Upper lobe of right lung (tissue), 1 donor: ENCODE measurements at places on chromosomes 7 and 10. TPM values are rescaled to one million over a fixed set of nuclear protein-coding genes. Genes with fewer than 3 reads are reported as not detected.

DNA sequence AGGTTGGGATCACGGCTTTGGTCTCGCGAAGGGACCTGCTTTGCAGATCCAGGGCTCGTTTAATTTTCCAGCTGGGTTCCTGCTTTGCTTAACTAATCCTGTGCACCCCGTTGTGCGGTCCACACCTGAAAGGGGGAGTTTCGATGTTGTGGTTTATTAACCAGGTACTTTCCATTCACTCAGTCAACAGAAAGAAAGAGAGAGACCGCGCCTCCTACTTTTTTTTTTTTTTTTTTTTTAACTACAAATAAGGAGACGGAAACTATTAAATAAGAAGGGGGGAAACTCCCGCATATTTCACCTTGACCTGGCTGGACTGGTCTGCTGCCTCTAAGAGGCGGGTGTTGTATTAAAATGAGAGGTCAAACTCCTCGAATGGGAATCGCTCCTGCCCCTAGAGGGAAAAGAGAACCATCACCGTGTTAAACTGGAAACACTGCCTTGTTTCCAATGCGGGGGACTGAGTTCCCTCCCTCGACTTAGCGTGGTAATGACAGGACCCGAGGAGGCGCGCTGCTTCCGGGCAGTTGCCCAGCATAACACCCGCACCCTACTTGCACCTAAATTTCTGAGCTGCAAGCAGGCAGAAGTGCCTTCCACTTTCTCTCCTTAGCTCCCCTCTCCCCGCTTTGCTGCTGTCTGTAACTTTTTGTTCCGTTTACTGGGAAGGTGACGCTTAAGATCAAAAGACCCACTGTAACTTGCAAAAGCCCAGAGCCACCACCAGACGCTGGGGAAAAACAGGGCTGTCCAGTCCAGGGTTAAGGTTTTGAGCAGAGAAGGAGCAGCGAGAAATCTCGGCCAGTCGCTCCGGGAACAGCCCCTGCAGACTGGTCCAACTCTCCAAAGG is 1.1 kb upstream of the ITGB8 start:
- H3K27me3 ChIP-seq = peaks cover 16% of the 10 kb centered on the region
- no peaks in the 10 kb centered on the region for H3K4me1 ChIP-seq
- peak overlapping the region; percentile 82 for H3K27ac ChIP-seq
- H3K4me3 ChIP-seq = peak overlapping the region; percentile 64
- H3K36me3 ChIP-seq = no peaks in the 10 kb centered on the region
- DNase-seq = peak; percentile 74

DNA sequence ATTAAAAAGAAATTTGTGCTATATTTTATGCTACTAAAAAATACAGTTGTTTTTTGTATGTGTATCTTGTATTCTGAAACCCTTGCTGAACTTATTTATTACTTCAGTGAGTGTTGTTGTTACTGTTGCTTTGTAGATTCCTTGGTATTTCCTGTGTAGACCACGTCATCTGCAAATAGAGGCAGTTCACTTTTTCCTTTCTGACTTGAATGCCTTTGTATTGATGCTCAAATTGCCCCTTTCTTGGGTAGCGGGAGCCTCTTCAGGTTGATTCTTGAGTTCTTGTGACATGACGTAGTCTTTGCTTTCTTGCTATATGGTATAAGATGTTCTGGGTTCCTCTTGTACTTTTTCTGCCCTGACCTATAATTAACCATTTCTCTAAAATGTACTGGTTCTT is 504.1 kb downstream of the SDK1 start:
- H3K4me3 ChIP-seq = no peak overlapping the region
- DNase-seq = no peak
- no peak overlapping the region for H3K27ac ChIP-seq
- H3K27me3 ChIP-seq = no peaks in the 10 kb centered on the region
- H3K4me1 ChIP-seq = no peaks in the 10 kb centered on the region

DNA sequence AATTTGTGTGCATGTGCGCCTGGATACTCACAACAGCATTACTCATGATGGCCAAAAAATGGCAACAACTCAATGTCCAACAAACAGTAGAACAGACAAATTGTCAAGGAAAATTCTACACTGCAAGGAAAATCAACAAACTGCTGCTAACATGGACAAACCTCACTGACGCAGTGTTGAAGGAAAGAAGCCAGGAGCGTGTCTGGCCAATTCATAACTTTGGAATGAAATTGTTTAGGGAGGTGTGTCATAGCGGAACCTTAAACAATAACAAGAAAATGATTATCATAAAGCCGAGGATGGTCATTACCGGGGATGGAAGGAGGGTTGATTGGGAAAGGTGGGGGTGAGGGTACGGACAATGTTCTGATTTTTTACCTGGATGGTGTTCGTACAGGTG is 29.1 kb downstream of the ALOX5 start:
- no peaks in the 10 kb centered on the region for H3K4me1 ChIP-seq
- H3K27ac ChIP-seq = no peak overlapping the region
- no peak overlapping the region for H3K4me3 ChIP-seq
- H3K27me3 ChIP-seq = peaks cover 8% of the 10 kb centered on the region

GRCh38 chr7:1214516-1214915 is 18.2 kb upstream of the UNCX start:
- H3K36me3 ChIP-seq = no peaks in the 10 kb centered on the region
- H3K27me3 ChIP-seq = peaks cover 71% of the 10 kb centered on the region
- DNase-seq = no peak
- H3K27ac ChIP-seq = no peak overlapping the region
- peaks cover 6% of the 10 kb centered on the region for H3K4me1 ChIP-seq

- no peaks in the 10 kb centered on the region for H3K36me3 ChIP-seq
- no peaks in the 10 kb centered on the region for H3K4me1 ChIP-seq
- no peak overlapping the region for H3K27ac ChIP-seq
- H3K27me3 ChIP-seq = no peaks in the 10 kb centered on the region
- no peak for DNase-seq
Observed at GRCh38 chr10:14478604-14479003, 147.9 kb upstream of the FRMD4A start.

DNA sequence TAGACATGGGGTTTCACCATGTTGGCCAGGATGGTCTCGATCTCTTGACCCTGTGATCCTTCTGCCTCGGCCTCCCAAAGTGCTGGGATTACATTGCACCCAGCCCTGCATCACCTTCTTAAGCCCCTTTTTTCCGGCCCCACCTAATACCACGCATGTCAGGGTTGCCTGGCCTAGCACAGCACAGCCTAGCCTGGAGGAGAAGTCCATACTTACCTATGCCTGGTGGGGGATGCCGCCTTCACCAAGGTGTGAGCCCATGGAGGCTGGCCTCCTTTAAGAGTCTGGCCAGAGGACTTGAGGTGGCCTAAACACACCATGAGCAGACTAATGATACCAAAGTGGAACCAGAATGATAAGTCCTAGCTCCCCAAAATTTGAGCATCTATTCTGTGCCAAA is 22.0 kb upstream of the CUX1 start:
- H3K27me3 ChIP-seq = no peaks in the 10 kb centered on the region
- H3K27ac ChIP-seq = no peak overlapping the region
- H3K4me1 ChIP-seq = no peaks in the 10 kb centered on the region
- no peaks in the 10 kb centered on the region for H3K36me3 ChIP-seq

- peaks cover 55% of the 10 kb centered on the region for H3K36me3 ChIP-seq
- H3K27ac ChIP-seq = peak overlapping the region; percentile 100
Observed at GRCh38 chr10:3775696-3776551, 9.1 kb downstream of the KLF6 start.

DNA sequence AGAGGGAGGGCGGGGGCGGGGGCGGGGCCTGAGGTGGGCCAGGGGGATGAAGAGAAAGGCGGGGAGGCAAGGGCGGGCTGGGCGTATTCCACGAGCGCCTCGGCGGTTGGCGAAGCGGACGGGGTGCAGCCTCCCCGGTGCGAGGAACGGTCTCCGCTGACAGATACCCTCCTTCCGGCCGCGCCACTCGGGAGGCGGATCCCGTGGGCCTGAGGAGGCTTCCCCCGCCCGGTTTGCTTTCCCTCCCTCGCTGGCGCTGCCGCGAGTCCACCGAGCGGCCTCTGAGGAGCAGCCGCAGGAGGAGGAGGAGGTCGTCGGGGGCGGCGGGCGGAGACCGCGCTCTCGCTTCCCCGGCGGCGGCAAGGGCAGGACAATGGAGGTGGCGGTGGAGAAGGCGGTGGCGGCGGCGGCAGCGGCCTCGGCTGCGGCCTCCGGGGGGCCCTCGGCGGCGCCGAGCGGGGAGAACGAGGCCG is at the start of gene TRIM24:
Gene TRIM24, plus strand, starts transcription at position 84 of the 473 bp plus-strand sequence. Its CDS starts 290 bp downstream, at position 374.
- peak within 1 kb of the TSS; percentile 88 for H3K4me3 ChIP-seq
- H3K4me1 ChIP-seq = peaks cover 4% of the 10 kb centered on the region
- no peaks in the 10 kb centered on the region for H3K27me3 ChIP-seq
- peak; percentile 98 for DNase-seq
- H3K36me3 ChIP-seq = no peaks in the 10 kb centered on the region

DNA sequence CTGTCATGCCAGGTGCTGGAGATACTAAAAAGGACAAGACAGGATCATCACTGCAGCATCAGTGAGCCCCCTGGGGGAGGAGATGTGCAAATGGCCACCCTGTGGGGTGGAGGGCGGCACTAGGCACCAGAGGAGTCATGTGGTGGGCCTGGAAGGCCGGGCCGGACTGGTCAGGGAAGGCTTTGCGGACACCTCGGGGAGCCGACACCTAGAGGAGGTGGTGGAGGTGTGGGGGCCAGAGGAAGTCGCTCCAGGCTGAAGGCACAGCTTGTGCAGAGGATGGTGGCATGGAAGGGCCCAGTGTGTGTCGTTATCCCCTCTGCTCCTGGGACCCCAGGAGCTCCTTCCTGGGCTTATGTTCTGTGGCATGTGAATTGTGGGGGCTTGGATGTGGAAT is 437.7 kb downstream of the RPS24 start:
- no peak overlapping the region for H3K27ac ChIP-seq
- H3K36me3 ChIP-seq = no peaks in the 10 kb centered on the region
- H3K4me1 ChIP-seq = no peaks in the 10 kb centered on the region
- no peak overlapping the region for H3K4me3 ChIP-seq
- peaks cover 9% of the 10 kb centered on the region for H3K27me3 ChIP-seq
- no peak for DNase-seq

- no peaks in the 10 kb centered on the region for H3K27me3 ChIP-seq
- no peak for DNase-seq
- no peaks in the 10 kb centered on the region for H3K4me1 ChIP-seq
- H3K36me3 ChIP-seq = no peaks in the 10 kb centered on the region
- H3K27ac ChIP-seq = no peak overlapping the region
Observed at GRCh38 chr10:62993121-62993520, 140.0 kb upstream of the NRBF2 start.

- no peak overlapping the region for H3K4me3 ChIP-seq
- DNase-seq = peak; percentile 78
- no peaks in the 10 kb centered on the region for H3K27me3 ChIP-seq
- H3K36me3 ChIP-seq = no peaks in the 10 kb centered on the region
Observed at GRCh38 chr7:73707045-73707631, 12.3 kb downstream of the STX1A start.

DNA sequence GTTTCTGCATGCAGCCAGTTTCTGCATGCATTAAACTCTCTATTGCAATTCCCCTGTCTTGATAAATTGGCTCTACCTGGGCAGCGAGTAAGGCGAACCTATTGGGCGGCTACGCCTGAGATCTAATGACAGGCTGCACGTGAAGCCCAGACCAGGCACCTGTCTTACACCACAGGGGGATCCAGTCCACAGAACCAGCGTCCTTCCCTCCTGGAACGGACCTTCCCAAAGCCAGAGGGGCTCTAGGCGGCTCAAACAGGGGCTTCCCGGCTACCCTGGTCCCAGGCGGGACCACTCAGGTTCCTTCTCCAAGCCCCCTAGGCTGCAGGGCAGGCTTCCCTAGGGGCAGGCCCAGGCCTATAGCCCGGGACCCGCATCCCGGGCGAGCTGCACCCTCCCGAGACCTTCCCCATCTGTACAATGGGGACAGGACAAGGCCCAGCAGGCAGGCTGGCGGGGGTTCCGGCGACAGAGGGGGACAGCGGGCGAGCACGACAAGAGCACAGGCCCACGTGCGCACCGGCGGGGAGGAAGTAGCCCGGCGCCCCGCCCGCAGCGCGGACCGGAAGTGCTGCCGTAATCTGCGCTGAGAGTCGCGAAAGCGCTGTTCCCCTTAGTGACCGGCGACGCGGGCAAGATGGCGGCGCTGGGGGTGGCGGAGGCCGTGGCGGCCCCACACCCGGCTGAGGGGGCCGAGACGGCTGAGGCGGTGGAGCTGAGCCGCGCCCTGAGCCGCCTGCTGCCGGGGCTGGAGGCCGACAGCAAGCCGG is at the start of gene DNAAF5:
Gene DNAAF5, plus strand, starts transcription at position 616 of the 770 bp plus-strand sequence. Its CDS starts 22 bp downstream, at position 638.
- H3K27ac ChIP-seq = peak within 1 kb of the TSS; percentile 85
- H3K4me3 ChIP-seq = peak within 1 kb of the TSS; percentile 68
- H3K4me1 ChIP-seq = peaks cover 12% of the 10 kb centered on the region
- DNase-seq = peak; percentile 94
- no peaks in the 10 kb centered on the region for H3K27me3 ChIP-seq
- peaks cover 11% of the 10 kb centered on the region for H3K36me3 ChIP-seq

- H3K27ac ChIP-seq = no peak overlapping the region
- no peaks in the 10 kb centered on the region for H3K4me1 ChIP-seq
- no peaks in the 10 kb centered on the region for H3K27me3 ChIP-seq
- DNase-seq = no peak
Observed at GRCh38 chr10:6936931-6937330, 356.9 kb upstream of the PRKCQ start.

GRCh38 chr7:140586516-140586915 is 54.1 kb downstream of the DENND2A start:
- H3K4me1 ChIP-seq = no peaks in the 10 kb centered on the region
- H3K4me3 ChIP-seq = no peak overlapping the region
- DNase-seq = no peak
- H3K36me3 ChIP-seq = no peaks in the 10 kb centered on the region
- no peak overlapping the region for H3K27ac ChIP-seq

DNA sequence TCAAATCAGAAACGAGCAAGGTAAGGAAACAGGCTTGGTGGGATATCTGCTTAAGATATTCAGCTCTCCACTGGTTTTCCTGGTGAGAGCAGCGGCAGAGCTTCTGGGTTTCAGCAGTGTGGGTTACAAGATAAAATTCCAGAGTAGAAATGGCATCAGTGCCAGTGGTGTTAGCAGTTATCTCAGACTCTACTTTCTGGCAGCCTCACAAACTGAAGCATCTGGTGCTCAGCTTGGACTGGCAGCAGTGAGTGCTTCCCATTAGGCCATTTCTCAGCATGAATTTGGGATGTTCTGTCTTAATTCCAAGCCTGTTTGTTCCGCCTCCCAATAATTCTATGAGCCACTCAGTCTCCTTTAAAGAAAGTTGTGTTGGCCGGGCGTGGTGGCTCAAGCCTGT is 6.9 kb upstream of the GSTO2 start:
- H3K27me3 ChIP-seq = no peaks in the 10 kb centered on the region
- peaks cover 98% of the 10 kb centered on the region for H3K36me3 ChIP-seq
- H3K4me3 ChIP-seq = no peak overlapping the region
- DNase-seq = no peak

DNA sequence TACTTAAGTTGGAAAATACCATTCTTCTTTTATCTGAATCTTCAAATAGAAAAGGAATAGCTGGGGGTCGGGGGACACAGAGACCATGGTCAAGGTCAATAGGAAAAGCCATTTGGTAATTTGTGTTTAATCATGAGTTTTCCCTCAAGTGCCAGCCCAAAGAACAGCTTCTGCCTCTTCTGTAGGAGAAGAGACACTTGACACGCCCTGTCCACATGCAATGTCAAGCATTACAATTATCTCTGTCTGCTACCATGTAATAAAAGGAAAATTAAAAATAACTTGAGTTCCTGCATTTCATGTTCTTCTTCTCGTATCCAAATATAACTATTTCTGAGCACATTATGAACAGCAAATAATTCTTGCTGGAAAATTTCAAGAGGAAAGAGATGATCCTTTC is 241.7 kb downstream of the IPMK start:
- no peaks in the 10 kb centered on the region for H3K4me1 ChIP-seq
- H3K36me3 ChIP-seq = no peaks in the 10 kb centered on the region
- H3K27me3 ChIP-seq = no peaks in the 10 kb centered on the region
- H3K4me3 ChIP-seq = no peak overlapping the region

Gene ELN
- 231 TPM for total RNA-seq

Gene MMRN2
- total RNA-seq = 86.3 TPM

Gene STAM
- 35.4 TPM for total RNA-seq

Gene GHRHR
- total RNA-seq = not detected

Gene WDR86
- 1.3 TPM for total RNA-seq
